ENCODE measurements at places on chromosomes 3 and 15.

GRCh38 chr3:10926811-10927521, 65.6 kb upstream of the SLC6A1 start:
- H3K36me3 ChIP-seq = no peaks in the 10 kb centered on the region
- no peaks in the 10 kb centered on the region for H3K4me1 ChIP-seq
- no peak overlapping the region for H3K4me3 ChIP-seq
- no peak for DNase-seq
- H3K27ac ChIP-seq = no peak overlapping the region

- no peaks in the 10 kb centered on the region for H3K27me3 ChIP-seq
- no peaks in the 10 kb centered on the region for H3K36me3 ChIP-seq
- H3K4me1 ChIP-seq = no peaks in the 10 kb centered on the region
- DNase-seq = no peak
- H3K4me3 ChIP-seq = no peak overlapping the region
These were observed 166.1 kb downstream of the GABRG3 start for GRCh38 chr15:27137127-27137526.

DNA sequence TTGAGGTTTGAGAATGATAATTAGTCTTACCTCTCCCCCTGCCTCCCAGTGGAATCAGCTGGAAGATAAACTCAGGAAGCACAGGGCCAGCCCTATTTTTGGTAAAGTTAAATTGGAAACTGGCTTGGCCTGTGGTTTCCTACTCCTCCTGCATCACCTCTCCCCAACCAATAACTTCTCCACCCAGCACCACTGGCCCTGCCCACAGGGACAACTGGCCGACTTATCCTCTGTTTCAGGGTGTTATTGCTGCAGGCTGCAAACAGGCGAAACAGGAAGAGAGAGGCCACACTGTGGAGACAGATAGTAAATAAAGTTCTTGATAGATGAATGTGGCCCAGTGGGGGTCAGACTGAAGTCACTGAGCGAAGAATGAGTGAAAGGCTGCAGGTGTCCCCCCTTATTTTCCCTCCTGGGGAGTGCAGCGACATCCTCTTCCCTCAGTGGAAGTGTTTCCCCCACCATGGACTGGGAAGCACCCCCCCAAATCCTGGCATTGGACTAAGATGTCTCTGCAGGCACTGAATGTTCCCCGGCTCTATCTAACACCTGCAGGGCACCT, 47.1 kb downstream of the PDIA5 start:
- H3K36me3 ChIP-seq = peaks cover 57% of the 10 kb centered on the region
- no peak for DNase-seq
- peak overlapping the region; percentile 27 for H3K27ac ChIP-seq
- no peak overlapping the region for H3K4me3 ChIP-seq
- H3K27me3 ChIP-seq = no peaks in the 10 kb centered on the region

GRCh38 chr3:156360083-156360482, 194.8 kb downstream of the SSR3 start:
- H3K4me1 ChIP-seq = no peaks in the 10 kb centered on the region
- no peak for DNase-seq
- H3K27ac ChIP-seq = no peak overlapping the region
- H3K36me3 ChIP-seq = no peaks in the 10 kb centered on the region
- H3K4me3 ChIP-seq = no peak overlapping the region

DNA sequence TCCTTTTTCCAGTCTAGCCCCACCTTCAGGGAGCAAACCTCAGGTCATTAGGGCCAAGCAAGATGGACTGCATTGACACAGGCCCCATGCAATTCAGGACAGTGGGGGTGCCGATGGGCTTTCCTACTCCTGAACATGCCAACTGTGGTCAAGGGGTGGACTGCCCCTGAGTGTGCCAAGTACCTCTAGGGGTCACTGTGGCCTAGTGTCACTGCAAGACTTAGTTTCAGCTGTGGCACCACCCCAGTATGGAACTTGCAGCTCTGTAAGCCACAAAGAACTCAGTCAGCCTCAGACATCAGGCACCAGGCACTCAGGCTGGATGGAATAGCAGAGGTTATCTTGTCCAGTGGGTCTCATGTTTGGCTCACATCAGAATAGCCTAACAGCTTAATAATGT, 32.3 kb downstream of the EXOG start:
- no peak overlapping the region for H3K4me3 ChIP-seq
- no peak for DNase-seq
- H3K27ac ChIP-seq = peak overlapping the region; percentile 50
- peaks cover 46% of the 10 kb centered on the region for H3K36me3 ChIP-seq

DNA sequence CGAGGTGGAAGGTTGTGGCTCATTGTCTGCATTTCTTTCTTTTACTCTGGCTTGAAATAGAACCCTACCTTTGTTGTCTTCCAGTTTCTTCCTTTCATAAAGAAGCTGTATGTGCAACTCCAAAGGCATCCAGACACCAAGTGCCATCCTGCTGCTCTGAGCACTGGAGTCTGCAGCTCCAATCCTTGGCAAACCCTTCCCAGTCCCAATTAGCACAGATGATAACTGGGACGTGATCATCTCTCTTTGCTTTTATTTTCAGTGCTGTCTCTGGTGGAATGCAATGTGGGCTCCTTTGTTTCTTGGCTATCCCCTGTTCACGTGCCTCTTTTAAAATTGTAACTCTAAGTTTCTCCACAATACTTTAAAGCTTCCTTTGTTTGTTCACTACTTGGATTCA, 140.9 kb downstream of the AQP9 start:
- no peaks in the 10 kb centered on the region for H3K36me3 ChIP-seq
- no peak overlapping the region for H3K27ac ChIP-seq
- DNase-seq = no peak
- no peaks in the 10 kb centered on the region for H3K27me3 ChIP-seq
- H3K4me3 ChIP-seq = no peak overlapping the region

DNA sequence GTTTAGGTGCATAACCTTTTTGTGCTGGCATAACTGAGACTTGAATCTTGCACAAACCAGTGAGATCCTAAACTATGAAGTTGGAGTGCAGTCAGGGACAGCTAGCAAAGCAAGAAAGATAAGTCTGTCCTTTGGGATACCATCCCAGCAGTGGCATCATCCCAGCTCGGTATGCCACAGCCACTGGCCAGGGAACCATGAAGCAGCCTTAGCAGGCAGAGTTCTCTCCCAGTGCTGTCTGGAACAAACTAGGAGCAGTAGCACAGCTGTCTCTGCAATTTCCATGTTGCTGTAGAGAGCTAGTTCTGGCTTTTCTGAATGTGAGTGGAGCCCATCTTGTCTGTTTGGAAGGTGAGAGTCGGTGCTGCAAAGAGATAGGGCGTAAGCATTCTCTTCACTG, 130.3 kb downstream of the DTWD1 start:
- no peak overlapping the region for H3K4me3 ChIP-seq
- H3K36me3 ChIP-seq = no peaks in the 10 kb centered on the region
- H3K27me3 ChIP-seq = no peaks in the 10 kb centered on the region
- H3K27ac ChIP-seq = no peak overlapping the region
- no peaks in the 10 kb centered on the region for H3K4me1 ChIP-seq
- no peak for DNase-seq

DNA sequence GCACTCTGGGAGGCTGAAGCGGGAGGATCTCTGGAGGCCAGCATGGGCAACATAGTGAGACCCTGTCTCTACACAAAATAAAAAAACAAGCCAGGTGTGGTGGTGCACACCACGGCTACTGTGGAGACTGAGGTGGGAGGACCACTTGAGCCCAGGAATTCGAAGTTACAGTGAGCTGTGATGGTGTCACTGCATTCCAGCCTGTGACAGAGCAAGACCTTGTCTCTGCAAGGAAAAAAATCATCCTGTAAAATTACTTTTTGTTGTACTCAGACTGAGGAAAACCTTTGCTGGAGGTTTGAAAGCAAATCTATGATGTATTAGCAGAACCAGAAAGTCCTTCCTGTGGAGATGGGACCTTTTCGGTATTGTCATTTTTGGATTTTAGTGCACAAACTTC, 63.3 kb downstream of the ATP1B3 start:
- no peak for DNase-seq
- no peaks in the 10 kb centered on the region for H3K27me3 ChIP-seq
- no peaks in the 10 kb centered on the region for H3K4me1 ChIP-seq
- H3K4me3 ChIP-seq = no peak overlapping the region
- no peaks in the 10 kb centered on the region for H3K36me3 ChIP-seq
- H3K27ac ChIP-seq = no peak overlapping the region

- no peaks in the 10 kb centered on the region for H3K4me1 ChIP-seq
- DNase-seq = no peak
- no peaks in the 10 kb centered on the region for H3K27me3 ChIP-seq
These were observed 162.2 kb downstream of the GREM1 start for GRCh38 chr15:32879980-32880379.

GRCh38 chr3:32353351-32353750, 38.3 kb upstream of the CMTM7 start:
- no peak for DNase-seq
- H3K27ac ChIP-seq = no peak overlapping the region
- no peaks in the 10 kb centered on the region for H3K27me3 ChIP-seq
- no peak overlapping the region for H3K4me3 ChIP-seq

DNA sequence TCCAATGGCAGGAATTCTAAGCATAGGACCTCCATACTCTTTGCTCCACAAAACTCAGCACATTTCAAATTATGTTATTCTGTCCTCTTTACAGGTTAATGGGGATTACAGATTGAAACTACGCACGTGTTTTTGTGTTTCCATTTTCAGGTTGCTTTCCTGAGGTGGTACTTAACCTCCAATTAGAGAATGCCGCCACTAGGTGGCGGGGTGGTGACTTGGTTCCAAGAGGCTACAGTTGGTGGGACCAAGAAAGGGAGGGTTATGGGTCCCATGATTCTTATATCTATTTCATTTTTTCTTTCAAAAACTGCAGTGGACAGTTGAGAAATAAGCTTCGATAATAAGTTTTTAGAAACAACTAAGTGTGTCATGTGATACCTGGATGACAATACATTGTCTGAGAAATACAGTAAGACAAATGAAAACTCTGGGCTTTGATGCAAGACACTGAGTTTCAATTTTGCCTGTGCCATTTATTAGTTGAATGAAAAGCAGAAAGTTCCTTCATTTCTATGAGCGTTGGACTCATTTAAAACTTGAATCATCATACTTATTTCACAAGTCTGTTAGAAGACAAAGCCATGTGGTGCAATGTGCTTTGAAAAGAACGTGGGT, 539.0 kb downstream of the FGF12 start:
- no peaks in the 10 kb centered on the region for H3K36me3 ChIP-seq
- no peak overlapping the region for H3K27ac ChIP-seq
- H3K27me3 ChIP-seq = no peaks in the 10 kb centered on the region
- peak; percentile 32 for DNase-seq
- H3K4me1 ChIP-seq = peaks cover 17% of the 10 kb centered on the region

DNA sequence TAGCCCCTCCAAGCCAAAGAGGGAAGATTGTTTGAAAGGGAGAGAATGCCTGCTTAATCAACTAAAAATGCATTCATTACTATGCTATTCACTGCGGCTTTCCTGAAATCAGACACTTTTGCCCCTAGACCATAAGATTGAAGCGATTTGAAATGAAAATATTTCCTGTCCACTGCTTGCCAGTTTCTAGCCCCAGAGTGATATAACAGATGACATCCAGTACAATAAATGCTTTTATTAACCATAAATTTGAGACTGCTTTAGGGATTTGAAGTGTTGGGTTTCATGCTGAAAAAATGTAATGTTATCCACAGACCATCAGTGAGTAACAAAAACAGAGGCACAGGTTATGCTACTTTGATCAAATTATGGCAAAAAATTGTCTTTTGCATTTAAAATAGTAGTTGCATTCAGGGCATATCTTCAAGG, 14.1 kb downstream of the IL17RD start:
- DNase-seq = no peak
- peak overlapping the region; percentile 61 for H3K27ac ChIP-seq
- H3K36me3 ChIP-seq = no peaks in the 10 kb centered on the region
- H3K27me3 ChIP-seq = peaks cover 5% of the 10 kb centered on the region

DNA sequence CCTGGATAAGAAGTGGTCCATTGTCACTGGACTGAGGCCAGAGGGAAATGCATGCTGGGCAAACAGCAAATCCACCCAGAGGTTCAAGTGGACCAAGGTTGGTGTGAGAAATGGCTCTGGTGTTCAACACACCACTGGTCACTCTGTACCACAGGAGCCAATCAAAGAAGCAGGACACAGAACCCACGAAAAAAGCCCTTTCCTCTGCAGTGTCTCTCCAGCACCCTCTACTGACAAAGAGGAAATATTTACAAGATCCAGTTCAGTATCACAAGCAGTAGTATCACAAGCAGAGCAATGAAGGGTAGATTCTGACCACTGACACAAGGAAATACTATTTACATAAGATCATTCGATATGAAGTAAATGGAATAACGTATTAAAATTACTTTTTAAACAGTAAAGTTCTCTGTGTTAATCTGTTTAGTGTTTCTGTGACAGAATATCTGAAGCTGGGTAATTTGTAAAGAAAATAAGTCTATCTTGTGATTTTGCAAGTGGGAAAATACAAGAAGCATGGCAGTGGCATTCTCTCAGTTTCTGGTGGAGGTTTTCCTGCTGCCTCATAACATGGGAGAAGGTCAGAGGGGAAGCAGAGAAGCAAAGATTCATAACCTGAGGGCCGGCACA, 390.7 kb downstream of the EFHB start:
- no peaks in the 10 kb centered on the region for H3K27me3 ChIP-seq
- no peaks in the 10 kb centered on the region for H3K36me3 ChIP-seq
- DNase-seq = no peak
- H3K27ac ChIP-seq = no peak overlapping the region
- no peaks in the 10 kb centered on the region for H3K4me1 ChIP-seq
- H3K4me3 ChIP-seq = no peak overlapping the region

- H3K36me3 ChIP-seq = no peaks in the 10 kb centered on the region
- no peak for DNase-seq
- H3K27me3 ChIP-seq = no peaks in the 10 kb centered on the region
- no peak overlapping the region for H3K4me3 ChIP-seq
These were observed 233.6 kb downstream of the CHL1 start for GRCh38 chr3:430186-430585.

DNA sequence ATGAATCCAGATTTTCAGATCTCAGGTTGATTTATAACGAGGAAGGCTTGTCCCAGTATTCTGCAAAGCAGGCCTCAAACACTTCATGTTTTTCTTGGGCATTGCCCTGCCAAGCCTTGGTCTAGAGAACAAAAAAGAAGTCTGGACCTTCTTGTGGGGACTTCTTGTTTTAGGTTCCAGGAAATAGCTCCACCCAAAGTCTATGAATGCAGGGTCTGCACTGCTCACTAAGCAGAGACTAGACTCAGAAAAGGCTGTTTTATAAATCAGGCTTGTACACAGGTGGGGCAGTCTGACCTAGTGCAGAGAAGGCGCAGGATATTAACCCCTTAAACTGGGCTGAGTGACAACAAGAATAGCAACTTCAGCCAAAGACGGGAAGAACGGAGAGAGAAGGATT, 44.3 kb downstream of the GLB1 start:
- H3K36me3 ChIP-seq = peaks cover 83% of the 10 kb centered on the region
- H3K27ac ChIP-seq = peak overlapping the region; percentile 54
- no peak overlapping the region for H3K4me3 ChIP-seq

GRCh38 chr15:33888176-33888575, 80.1 kb upstream of the CHRM5 start:
- DNase-seq = no peak
- no peaks in the 10 kb centered on the region for H3K36me3 ChIP-seq
- H3K4me1 ChIP-seq = no peaks in the 10 kb centered on the region

DNA sequence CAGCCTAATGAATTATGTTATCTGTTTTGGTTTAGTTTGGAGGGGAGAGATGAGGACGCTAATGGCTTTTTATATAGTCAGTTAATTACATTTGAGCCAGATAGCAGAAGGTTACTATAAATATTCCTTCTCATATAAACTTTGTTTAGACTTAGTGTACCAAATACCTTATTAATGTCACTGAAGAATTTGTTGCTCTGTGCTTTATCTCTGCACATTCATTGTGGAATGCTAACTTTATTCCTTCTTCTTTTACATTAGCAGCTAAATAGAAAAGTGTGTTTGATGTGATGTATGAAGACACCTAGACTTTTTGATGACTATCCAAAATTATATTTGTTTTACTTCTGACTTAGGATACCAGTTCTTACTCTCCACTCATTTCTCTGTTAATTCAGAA, 105.2 kb downstream of the EPHA3 start:
- H3K27me3 ChIP-seq = no peaks in the 10 kb centered on the region
- no peak overlapping the region for H3K27ac ChIP-seq
- no peak overlapping the region for H3K4me3 ChIP-seq
- no peak for DNase-seq
- no peaks in the 10 kb centered on the region for H3K36me3 ChIP-seq

All from left ventricle myocardium inferior (tissue), 1 donor.